ENCODE measurements at places on chromosomes 11 and 22.

- DNase-seq, result no peak
Measured at GRCh38 chr22:19231986-19232385, 53.5 kb upstream of the SLC25A1 start.

GRCh38 chr11:92550411-92550810 lies 325.8 kb downstream of the FAT3 start:
- no peak for DNase-seq

- DNase-seq, result no peak
Measured at GRCh38 chr22:30320021-30320556, 6.7 kb downstream of the TBC1D10A start.

- DNase-seq, result no peak
Measured at GRCh38 chr11:69358398-69359020, 64.6 kb downstream of the MYEOV start.

DNA sequence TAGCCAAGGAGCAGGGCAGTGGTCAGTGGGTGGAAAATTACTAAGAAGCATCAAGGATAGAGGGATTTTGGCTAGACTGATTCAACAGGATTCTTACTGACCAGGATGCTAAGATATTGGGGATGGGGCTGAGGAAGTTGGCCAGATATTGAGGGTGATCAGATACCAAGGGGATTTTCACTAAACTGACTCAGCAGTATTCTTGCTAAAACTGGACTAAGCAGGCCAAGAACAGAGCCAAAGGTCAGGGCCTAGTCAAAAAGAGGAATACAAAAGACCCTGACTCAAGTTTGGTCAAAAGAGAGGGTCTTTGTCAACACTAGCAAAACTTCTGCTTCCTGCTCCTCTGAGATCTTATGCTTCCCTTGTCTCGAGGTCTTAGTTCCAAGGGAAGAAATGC lies 38.6 kb upstream of the DEUP1 start:
- DNase-seq, result no peak

- peak; percentile 79 for DNase-seq
Measured at GRCh38 chr11:46513934-46514342, 79.9 kb downstream of the AMBRA1 start.

GRCh38 chr11:31801298-31801702 lies 9.8 kb downstream of the PAX6 start:
- DNase-seq, result no peak

GRCh38 chr22:20725987-20726558 lies 47.8 kb upstream of the SERPIND1 start:
- DNase-seq, result no peak

- DNase-seq, result peak; percentile 84
Measured at GRCh38 chr11:92886243-92886905, 83.1 kb upstream of the MTNR1B start.

DNA sequence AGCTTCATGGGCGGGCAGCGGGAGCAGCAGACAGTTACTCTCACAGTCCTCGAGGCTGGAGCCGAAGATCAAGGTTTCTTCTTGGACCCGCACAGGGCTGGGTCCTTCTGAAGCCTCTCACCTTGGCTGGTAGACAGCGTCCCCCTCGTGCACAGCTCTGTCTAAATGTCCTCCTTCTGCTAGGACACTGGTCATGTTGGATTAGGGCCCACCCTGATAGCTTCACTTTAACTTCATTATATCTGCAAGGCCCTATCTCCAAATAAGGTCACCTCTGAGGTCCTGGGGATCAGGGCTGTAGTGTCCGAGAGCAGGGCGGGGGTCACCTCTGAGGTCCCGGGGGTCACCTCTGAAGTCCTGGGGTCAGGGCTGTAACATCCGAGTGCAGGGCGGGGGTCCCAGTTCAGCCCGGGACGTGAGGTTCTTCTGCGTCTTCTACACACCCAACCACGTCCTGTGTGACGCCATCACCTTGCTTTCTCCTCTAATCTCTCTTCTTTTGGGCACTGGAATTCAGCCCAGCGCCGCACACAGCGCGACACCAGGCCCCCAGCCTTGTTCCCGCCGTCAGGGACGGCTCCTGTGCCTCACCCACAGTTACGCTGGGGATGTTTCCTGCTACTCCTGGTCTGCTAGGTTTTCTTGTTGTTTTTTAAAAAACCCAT lies 34.1 kb upstream of the TOLLIP start:
- no peak for DNase-seq

DNA sequence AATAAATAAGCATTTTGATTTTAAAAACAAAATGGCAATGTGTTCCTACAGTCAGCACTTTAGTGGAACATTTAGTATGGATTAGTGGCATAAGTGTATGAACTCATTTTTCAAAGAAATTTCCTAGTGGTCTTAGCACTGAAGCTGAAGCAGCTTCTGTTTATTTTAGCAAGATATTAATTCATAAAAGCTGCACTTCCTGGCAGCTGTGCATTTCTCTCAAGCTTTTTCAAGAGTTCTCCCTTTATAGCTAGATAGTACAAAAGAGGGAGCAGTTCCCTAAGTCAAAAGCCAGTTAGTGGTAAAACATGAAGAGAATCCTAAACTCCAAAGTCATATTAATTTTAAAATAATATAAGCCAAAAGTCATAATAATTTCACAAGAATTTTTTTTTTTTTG lies 1036.0 kb upstream of the CCDC90B start:
- DNase-seq, result no peak

DNA sequence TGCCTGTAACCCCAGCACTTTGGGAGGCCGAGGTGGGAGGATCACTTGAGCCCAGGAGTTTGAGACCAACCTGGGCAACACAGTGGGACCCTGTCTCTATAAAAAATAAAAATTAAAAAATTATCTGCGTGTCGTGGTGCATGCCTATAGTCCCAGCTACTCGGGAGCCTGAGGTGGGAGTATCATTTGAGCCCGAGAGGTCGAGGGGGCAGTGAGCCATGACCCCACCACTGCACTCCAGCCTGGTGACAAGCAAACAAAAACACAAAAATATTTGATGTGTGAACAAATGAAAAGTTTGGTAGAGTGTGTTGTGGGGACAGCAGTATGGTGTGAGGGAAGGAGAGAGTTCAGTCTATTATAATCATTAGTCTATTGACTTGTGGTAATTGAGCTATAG lies 90.8 kb upstream of the PARVA start:
- DNase-seq, result no peak

DNA sequence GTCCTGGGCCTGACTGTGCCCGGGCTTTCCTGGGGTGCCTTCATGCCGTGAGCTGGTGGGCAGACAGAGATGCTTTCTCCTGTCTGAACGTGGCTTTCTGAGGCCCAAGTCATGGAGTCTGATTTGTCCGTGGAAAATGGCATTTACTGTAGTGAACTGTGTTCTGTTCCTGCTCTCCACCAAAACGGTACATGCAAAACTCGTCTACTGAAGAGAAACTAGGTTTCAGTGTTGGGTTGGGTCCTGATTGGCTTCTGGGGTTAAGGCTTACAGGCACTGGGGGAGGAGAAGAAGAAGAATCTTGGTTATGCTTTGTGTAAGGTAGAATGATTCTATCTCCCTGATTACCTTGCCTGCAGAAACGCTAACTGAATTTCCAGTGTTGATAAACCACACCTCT lies 541.7 kb downstream of the NTM start:
- DNase-seq, result no peak

GRCh38 chr11:126713806-126714205 lies 286.8 kb downstream of the KIRREL3 start:
- no peak for DNase-seq

DNA sequence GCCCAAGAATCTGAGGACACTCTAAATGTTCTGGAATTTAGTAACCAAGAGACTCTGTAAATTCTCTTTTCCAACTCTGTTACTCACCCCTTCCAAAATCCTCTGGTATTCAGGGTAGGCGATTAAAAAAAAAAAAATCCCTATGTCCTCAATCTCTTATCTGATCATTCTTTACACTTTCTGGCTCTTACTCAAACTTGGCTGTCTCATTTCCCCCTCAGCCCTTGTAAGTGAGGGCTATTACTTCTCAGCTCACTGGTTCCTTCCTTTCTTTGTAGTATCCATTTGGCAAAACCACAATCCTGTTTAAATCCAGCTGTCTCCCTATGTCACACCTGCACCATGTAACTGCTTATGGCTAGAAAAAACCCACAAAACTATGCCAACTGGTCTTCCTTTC lies 12.7 kb upstream of the MSANTD2 start:
- peak; percentile 29 for DNase-seq

GRCh38 chr11:36447514-36447913 lies 62.6 kb downstream of the TRAF6 start:
- peak; percentile 47 for DNase-seq

DNA sequence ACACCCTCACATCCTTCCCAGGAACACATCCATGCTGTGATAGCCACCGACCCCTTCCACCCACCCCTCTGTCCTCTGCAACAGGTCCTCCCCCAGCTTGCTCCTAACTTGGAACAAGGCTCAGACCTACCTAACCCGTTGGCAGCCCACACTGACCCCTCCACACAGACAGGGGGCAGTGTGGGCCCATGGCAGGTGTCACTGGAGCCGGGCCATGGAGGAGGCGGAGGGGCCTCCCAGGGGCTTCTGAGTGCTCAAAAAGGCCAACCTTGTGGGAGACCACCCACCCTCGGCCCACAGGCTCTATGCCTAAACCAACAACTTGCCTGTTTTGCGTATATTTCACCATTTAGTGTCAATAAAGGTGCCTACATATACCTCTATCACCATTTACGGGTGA lies 57.0 kb downstream of the CERK start:
- no peak for DNase-seq
